ENCODE measurements at places on chromosomes 1 and 21. TPM values are rescaled to one million over a fixed set of nuclear protein-coding genes. Genes with fewer than 3 reads are reported as not detected.

Gene CR1L
- not detected for total RNA-seq

Gene IL12RB2
- total RNA-seq: 43.5 TPM

Gene OR10Z1
- total RNA-seq: not detected

Gene NECTIN4
- not detected for total RNA-seq

Gene VANGL2
- 0.07 TPM for total RNA-seq

Gene SPATA6
- 0.86 TPM for total RNA-seq

Gene NPPB
- not detected for total RNA-seq

Gene MYOG
- not detected for total RNA-seq

Gene TRIM67
- total RNA-seq: not detected

Gene PLA2G2F
- not detected for total RNA-seq

Gene CFH
- 0.17 TPM for total RNA-seq

Gene AUNIP
- total RNA-seq: not detected

- H3K27ac ChIP-seq: no peak overlapping the region
- DNase-seq: no peak
- no peak overlapping the region for H3K4me3 ChIP-seq
- H3K27me3 ChIP-seq: peaks cover 2% of the 10 kb centered on the region
Observed at GRCh38 chr1:212928323-212929291, 21.7 kb upstream of the VASH2 start.

DNA sequence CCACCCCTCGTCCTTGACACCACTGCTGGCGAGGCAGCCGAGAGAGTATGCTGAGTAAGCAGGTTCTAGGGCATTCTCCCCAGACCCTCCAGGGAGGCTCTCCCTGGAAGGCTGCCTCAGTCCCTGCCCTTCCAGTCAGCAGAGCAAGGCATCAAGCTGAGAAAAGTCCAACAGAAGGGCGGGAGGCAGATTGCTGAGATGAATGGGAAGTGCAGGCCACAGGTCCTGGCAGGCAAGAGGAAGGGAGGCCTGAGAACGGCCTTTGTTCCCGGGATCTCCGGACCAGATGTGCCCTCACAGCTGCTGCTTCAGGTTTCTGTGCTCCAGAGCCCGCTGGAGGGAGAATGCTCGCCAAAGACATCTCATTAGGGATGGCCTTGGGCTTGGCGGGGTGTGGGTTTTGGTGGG lies 270.0 kb upstream of the VAMP3 start:
- DNase-seq: no peak
- no peaks in the 10 kb centered on the region for H3K36me3 ChIP-seq
- no peak overlapping the region for H3K27ac ChIP-seq
- H3K27me3 ChIP-seq: no peaks in the 10 kb centered on the region
- H3K4me1 ChIP-seq: no peaks in the 10 kb centered on the region

GRCh38 chr21:44630440-44630839 lies 3.5 kb downstream of the KRTAP10-9 start:
- peaks cover 2% of the 10 kb centered on the region for H3K27me3 ChIP-seq
- DNase-seq: no peak
- H3K4me1 ChIP-seq: peaks cover 17% of the 10 kb centered on the region
- H3K36me3 ChIP-seq: no peaks in the 10 kb centered on the region

- H3K36me3 ChIP-seq: no peaks in the 10 kb centered on the region
- H3K27ac ChIP-seq: no peak overlapping the region
- no peak overlapping the region for H3K4me3 ChIP-seq
- no peaks in the 10 kb centered on the region for H3K4me1 ChIP-seq
Observed at GRCh38 chr1:77290576-77290975, 8.8 kb downstream of the AK5 start.

DNA sequence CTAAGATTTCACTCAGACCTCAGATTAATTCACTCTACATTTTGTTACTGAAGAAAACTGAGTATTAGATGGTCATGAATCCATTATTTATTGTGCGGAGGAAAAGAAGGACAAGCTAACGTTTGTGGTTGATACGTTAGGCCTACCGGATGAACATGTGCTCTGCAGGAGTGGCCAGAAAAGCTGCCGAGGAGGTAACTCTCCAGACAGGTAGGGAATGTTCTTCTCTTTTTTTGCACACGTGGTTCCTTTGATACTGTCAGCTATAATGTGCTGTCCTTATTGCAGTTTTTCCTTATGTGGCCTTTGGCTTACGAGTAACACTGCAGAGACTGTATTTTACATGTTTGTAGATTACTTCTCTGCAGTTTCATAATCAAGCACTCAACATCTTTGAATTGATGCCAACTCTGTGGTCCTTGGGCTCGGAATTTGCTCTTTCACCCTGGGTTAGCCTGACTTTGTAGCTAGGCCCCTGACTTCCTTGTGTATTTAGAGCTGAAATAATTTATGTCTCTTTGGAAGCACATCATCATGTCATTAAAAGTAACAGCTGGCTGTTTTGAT lies 13.6 kb downstream of the MTR start:
- H3K4me1 ChIP-seq: no peaks in the 10 kb centered on the region
- H3K36me3 ChIP-seq: peaks cover 90% of the 10 kb centered on the region
- H3K4me3 ChIP-seq: no peak overlapping the region
- no peaks in the 10 kb centered on the region for H3K27me3 ChIP-seq
- DNase-seq: no peak

- H3K36me3 ChIP-seq: peaks cover 10% of the 10 kb centered on the region
- H3K4me1 ChIP-seq: peaks cover 81% of the 10 kb centered on the region
- no peak for DNase-seq
- peak overlapping the region; percentile 92 for H3K27ac ChIP-seq
- peak overlapping the region; percentile 83 for H3K4me3 ChIP-seq
Observed at GRCh38 chr21:17789656-17790055, 29.5 kb downstream of the C21orf91 start.

- no peak within 1 kb of the TSS for H3K4me3 ChIP-seq
- no peak for DNase-seq
- no peaks in the 10 kb centered on the region for H3K36me3 ChIP-seq
- no peaks in the 10 kb centered on the region for H3K27me3 ChIP-seq
Observed at GRCh38 chr1:157551694-157552693, at the start of gene FCRL5. FCRL5 (minus strand) TSS chr1:157552515; CDS start chr1:157552362, 153 bp downstream.

DNA sequence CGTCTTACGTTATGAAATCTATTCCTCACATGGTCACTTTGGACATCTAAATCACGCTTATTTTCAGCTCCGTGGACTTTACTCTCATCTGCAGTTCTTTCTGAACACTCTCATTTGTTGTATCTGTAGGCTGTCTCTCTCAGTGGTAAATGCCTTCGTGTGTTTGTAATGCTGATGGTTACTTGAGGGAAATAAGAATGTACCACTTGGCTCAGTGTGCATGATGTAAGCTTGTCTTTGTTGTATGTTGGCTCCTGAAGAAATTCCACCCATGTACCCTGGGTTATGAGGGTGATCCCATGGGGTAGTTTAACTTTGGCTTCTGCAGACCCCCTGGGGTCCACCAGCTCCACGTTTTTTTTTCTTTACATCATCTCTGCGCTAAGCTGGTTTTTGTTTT lies 378.4 kb downstream of the SETD4 start:
- DNase-seq: no peak
- H3K27me3 ChIP-seq: peaks cover 5% of the 10 kb centered on the region
- H3K27ac ChIP-seq: no peak overlapping the region
- H3K36me3 ChIP-seq: no peaks in the 10 kb centered on the region

DNA sequence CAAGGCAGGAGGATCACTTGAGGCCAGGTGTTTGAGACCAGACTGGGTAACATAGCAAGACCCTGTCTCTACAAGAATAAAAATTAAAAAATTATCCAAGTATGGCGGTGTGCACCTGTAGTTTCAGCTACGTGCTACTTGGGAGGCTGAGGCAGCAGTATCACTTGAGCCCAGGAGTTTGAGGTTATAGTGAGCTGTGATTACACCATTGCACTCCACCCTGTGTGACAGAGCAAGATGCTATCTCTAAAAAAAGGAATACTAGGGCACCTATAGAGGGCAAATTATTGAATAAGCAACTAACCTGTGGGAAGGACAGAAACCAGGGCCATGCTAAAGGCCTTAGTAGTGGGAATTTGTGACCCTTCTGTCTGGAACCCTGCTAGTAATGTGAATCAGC lies 86.1 kb downstream of the TENT5C start:
- H3K4me3 ChIP-seq: no peak overlapping the region
- H3K36me3 ChIP-seq: no peaks in the 10 kb centered on the region
- no peak overlapping the region for H3K27ac ChIP-seq
- peaks cover 5% of the 10 kb centered on the region for H3K4me1 ChIP-seq

GRCh38 chr1:215728169-215728568 lies 161.1 kb downstream of the KCTD3 start:
- H3K4me3 ChIP-seq: no peak overlapping the region
- no peak overlapping the region for H3K27ac ChIP-seq
- H3K36me3 ChIP-seq: no peaks in the 10 kb centered on the region
- H3K27me3 ChIP-seq: no peaks in the 10 kb centered on the region

- DNase-seq: no peak
- peaks cover 1% of the 10 kb centered on the region for H3K27me3 ChIP-seq
- H3K4me1 ChIP-seq: no peaks in the 10 kb centered on the region
- H3K4me3 ChIP-seq: no peak overlapping the region
- H3K36me3 ChIP-seq: no peaks in the 10 kb centered on the region
Observed at GRCh38 chr1:248739572-248740205, 15.9 kb downstream of the LYPD8 start.

DNA sequence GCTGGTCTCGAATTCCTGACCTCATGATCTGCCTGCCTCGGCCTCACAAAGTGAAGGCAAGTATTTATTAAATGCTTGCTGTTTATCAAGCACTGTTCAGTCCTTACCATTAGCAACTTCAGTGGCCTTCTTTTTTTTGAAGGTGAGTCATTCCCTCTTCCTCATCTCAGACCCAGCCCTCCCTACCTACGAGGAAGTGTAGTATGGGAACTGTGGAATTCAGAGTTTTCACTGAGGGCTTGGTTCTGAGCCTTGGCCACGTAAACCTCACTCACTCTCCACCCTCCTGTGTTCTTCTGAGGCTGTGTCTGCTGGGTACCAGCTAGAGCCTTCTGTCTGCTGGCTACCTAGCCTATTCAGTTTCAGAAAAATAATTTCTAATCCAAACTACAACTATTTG lies 218.3 kb upstream of the SGIP1 start:
- H3K4me1 ChIP-seq: no peaks in the 10 kb centered on the region
- no peak overlapping the region for H3K27ac ChIP-seq
- no peak for DNase-seq
- no peak overlapping the region for H3K4me3 ChIP-seq
- no peaks in the 10 kb centered on the region for H3K27me3 ChIP-seq

- no peaks in the 10 kb centered on the region for H3K4me1 ChIP-seq
- no peak overlapping the region for H3K4me3 ChIP-seq
- peaks cover 16% of the 10 kb centered on the region for H3K27me3 ChIP-seq
- no peak for DNase-seq
- H3K27ac ChIP-seq: no peak overlapping the region
Observed at GRCh38 chr1:180536821-180537372, 21.9 kb upstream of the OVAAL start.

DNA sequence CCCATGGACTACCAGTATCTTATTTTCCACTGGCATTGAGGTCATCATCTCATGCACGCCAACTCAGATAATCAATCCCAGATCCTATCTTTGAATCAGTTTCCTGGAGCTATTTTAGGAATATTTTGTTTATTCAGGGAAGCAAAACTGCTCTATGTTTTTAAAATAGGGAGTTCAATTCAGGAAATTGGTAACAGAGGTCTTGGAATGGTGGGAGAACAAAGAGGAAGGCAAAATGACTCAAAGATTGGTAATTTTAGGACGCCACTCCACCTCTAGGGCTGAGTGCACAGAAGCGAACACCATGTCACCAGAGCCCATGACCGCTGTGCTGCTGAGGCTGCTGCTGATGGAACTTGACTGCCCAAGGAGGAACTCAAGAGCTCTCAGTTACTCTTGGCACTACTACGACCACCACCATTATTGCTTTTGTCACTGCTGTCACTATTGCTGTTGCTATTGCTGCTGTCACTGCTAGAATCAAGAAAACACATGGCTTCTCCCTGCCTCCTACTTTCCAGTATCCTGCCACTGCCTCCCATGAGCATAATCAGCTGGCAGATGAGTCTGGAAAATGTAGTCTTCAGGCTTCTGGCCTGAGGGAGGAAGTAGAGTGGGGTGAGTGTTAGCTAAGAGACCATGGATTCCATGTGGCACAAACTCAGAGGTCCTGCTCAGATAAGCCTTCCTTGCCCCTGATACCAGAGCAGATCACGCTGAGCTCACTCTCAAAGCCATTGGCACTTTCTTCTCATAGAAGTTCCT lies 71.6 kb upstream of the CNIH3 start:
- H3K27me3 ChIP-seq: no peaks in the 10 kb centered on the region
- DNase-seq: no peak
- no peak overlapping the region for H3K27ac ChIP-seq
- H3K36me3 ChIP-seq: no peaks in the 10 kb centered on the region
- H3K4me3 ChIP-seq: no peak overlapping the region

- H3K27ac ChIP-seq: no peak overlapping the region
- H3K36me3 ChIP-seq: no peaks in the 10 kb centered on the region
- H3K4me3 ChIP-seq: no peak overlapping the region
- no peak for DNase-seq
- H3K27me3 ChIP-seq: no peaks in the 10 kb centered on the region
Observed at GRCh38 chr1:168974611-168975010, 131.9 kb upstream of the ATP1B1 start.

DNA sequence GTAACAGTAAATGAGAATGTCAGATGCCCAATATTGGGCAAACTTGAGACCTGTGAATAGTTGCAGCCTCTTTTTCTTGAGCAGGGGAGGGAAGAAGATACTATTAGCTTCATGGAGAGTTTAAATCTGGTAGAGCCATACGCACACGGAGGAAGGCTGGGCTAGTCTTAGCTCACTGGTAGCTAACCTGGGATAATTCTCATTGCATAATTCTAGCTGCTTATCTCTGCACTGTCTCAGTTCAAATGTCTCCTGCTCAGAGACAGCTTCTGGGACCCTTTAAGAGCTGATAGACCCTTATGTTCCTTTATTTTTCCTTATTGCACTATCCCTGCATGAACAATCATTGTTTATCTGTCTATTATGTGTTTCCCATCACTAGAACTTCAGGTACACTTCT lies 8.4 kb downstream of the C1orf87 start:
- peak; percentile 2 for DNase-seq
- no peaks in the 10 kb centered on the region for H3K27me3 ChIP-seq
- no peak overlapping the region for H3K4me3 ChIP-seq
- no peak overlapping the region for H3K27ac ChIP-seq

- H3K4me3 ChIP-seq: no peak overlapping the region
- no peaks in the 10 kb centered on the region for H3K36me3 ChIP-seq
- DNase-seq: no peak
Observed at GRCh38 chr1:203346060-203346768, 4.7 kb downstream of the FMOD start.

- H3K27ac ChIP-seq: peak overlapping the region; percentile 65
- peaks cover 21% of the 10 kb centered on the region for H3K4me1 ChIP-seq
- peak overlapping the region; percentile 77 for H3K4me3 ChIP-seq
- DNase-seq: peak; percentile 6
- no peaks in the 10 kb centered on the region for H3K27me3 ChIP-seq
- H3K36me3 ChIP-seq: no peaks in the 10 kb centered on the region
Observed at GRCh38 chr1:233294913-233295236, 650 bp downstream of the PCNX2 start.

DNA sequence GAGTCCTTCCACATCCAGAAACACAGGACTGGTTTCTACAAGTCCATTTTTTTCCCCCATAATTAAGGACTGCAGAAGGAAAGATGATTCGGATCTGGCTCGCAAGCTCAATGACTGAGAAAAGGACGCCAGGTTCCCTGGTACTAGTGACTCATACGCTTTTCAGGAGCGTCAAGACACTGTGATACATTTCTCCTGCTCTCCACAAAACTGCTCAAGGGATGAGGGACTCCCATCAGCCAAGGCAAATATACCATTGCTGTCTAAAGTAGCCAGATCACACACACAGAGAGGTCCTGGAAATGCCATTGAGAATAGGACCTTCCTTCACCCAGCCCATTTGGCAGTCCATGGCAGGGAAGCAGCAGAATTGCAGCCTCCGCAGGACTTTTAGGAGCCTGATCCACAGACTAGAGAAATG lies 253.6 kb upstream of the IRF2BP2 start:
- no peaks in the 10 kb centered on the region for H3K36me3 ChIP-seq
- H3K27ac ChIP-seq: no peak overlapping the region
- DNase-seq: no peak
- H3K4me1 ChIP-seq: no peaks in the 10 kb centered on the region
- no peak overlapping the region for H3K4me3 ChIP-seq
- no peaks in the 10 kb centered on the region for H3K27me3 ChIP-seq
